ENCODE measurements at places on chromosomes 5 and 9.

GRCh38 chr9:99398241-99398640 lies 176.2 kb downstream of the SEC61B start:
- DNase-seq: no peak

DNA sequence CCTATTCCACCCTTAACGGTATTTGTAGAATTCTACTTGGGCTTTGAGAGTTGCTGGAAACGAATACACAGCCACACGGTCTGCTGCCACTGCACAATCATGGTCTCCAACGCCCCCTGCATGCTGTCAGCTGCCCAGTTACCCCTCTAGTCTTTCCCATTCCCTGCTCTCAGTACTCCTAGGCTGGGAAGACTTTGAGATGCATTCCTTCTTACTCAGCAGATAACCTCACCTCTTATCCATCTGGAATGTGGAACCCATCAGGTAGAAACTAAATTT lies 92.8 kb downstream of the ANKH start:
- no peak for DNase-seq

GRCh38 chr9:130879863-130880411 lies 16.7 kb downstream of the QRFP start:
- DNase-seq: no peak

GRCh38 chr9:94005272-94005901 lies 50.2 kb upstream of the BARX1 start:
- no peak for DNase-seq

- DNase-seq: peak; percentile 47
Observed at GRCh38 chr5:45696206-45696836, at the start of gene HCN1. Gene HCN1 (minus strand): TSS chr5:45696380.

- no peak for DNase-seq
Observed at GRCh38 chr5:192970-193831, 1.9 kb downstream of the LRRC14B start.

DNA sequence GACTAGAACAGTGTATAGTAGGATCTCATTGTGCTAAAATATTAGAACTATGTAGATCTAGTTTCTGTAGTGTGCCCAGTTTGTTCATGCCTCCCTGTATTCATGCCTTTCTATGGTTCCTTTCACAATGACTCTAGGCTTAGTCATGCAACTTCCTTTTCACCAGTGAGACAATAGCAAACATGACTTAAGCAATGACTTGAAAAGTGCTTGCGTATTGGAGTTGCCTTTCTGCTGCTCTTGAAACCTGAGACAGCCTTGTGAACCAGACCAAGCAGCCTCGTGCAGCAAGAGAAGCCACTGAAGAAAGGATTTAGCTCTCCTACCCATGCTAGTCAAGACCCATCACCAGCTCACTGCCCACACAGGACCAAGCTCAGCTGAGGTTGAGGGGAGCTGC lies 294.5 kb upstream of the TAS2R1 start:
- DNase-seq: no peak

GRCh38 chr5:59021837-59022514 lies 439.1 kb downstream of the RAB3C start:
- DNase-seq: no peak

DNA sequence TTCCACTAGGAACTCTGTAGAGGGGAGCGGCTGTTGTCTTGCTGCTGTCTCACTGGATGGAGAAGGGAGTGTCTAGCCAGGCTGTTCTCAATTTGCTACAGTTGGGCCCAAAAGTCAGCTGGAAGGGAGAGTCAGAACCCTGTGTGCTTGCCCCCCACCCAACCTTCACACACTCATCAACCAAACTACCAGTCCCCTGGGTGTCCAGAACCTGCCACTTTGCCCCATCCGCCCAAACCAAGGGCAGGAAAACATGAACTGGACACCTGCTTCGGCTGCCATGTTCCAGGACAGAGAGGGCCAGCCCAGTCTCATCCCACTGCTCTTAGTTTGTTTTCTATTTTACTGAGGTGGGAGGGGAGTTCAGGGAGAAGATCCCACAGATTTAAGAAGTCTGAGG lies 82.1 kb downstream of the S1PR3 start:
- DNase-seq: no peak

DNA sequence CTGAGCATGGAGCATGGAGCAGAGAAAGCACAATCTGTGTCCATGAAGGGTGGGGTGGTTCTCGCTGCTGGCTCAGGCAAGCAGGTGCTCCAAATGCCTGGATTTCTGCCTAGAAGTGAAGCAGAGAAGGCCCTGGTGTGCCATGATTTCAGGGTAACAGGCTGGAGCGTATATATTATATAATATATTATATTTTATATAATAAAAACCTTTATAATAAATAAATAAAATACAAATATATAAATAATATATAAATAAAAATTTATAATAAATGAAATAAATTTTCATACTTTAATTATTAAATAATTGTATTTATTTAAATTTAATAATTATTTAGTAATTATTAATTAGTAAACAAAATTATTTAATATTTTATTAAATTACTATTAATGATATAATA lies 707.4 kb upstream of the COX7C start:
- DNase-seq: no peak

- no peak for DNase-seq
Observed at GRCh38 chr5:51181208-51181894, 201.9 kb upstream of the ISL1 start.

DNA sequence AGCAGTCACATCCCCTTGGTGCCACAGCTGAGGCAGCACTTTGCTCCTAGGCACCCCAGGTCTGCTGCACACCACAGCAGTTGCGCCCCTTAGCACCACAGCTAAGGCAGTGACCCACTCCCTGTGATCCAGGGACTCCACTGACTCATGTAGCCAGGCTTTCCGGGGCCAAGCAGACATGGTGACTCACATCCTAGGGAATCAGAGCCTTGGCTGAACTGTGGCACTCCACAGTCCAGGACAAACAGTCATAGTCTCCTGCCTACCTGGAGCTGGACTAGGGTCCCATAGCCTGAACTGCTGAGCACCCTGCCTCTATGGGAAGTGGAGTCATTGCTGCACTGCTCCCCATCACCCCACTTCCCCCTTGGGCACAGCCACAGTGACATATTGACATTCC lies 338.7 kb downstream of the NPR3 start:
- DNase-seq: no peak

DNA sequence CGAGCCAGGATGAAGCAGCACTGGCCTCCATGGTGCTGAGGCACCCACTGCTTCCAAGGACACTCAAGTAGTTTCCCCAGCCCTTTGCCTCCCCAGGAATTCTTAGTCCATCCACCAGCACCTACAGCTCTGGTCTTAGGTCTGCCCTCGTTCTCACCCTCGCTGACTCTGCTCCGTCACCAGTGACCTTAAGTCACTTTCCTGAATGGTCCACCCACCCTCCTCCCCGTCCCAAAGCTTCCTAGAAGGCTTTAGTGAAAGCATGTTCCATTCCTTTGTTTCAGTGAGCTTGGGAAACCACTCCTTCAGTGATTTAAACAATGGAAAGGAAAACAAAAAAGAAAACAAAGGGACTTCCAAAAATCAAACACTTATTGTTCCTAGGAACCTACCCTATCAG lies 54.6 kb upstream of the MAP3K1 start:
- DNase-seq: no peak

- no peak for DNase-seq
Observed at GRCh38 chr5:175738126-175738525, 80.3 kb downstream of the HRH2 start.

DNA sequence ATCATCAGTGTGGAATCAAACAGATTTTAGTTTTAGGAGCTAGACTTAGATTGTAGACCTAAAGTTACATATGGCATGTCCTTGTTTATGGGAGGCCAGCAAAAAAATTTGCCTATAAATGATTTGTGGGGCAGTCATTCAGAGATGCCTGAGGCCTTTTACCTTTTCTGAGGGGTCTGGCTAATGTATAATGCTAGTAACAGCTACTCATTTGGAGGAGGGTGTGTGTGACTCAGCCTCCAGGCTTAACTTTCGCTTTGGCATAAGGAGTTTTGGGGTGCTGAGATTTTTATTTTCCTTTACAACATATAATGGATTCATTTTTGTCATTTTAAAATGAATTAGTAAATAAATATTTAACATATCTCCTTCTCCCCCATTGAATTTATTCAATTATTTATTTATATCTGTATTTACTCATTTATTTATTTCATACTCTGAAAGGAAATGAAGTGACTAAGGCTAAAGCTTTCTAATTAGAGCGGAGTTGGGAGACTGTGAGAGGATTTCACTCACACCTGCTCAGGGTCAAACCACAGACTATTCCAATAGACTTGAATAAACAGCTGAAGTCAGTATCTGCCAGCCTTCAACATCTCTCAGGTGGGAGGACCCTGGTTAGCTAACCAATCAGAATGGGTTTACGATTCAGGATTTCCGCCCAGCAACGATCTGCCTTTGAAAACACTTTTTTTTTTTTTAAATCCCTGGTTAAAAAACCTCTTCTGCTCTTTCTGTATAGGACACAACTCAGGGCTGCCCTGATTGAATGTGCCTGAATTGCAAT lies 487.5 kb upstream of the SGCD start:
- no peak for DNase-seq

- no peak for DNase-seq
Observed at GRCh38 chr5:55160493-55161209, 680 bp downstream of the GPX8 start.

GRCh38 chr9:974031-974995 lies 2.1 kb upstream of the DMRT3 start:
- DNase-seq: no peak

DNA sequence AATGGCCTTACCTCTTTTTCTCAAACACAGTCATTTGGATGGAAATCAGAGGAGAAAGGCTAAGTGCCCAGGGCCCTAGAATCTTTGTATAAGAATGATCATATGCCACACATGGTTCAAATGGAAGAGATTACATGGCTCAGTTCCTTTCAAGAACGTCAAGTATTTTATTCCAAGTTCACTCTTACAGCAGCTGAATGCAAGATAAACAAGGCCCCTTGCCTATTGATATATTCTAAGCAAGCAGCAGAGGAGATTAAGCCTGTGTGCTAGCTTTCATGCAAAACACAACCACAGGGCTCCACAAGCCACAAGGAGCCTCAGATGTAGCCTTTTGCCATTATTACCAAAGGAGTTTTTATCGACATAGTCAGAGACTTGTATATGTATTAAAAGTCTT lies 55.3 kb upstream of the SLCO6A1 start:
- DNase-seq: no peak

DNA sequence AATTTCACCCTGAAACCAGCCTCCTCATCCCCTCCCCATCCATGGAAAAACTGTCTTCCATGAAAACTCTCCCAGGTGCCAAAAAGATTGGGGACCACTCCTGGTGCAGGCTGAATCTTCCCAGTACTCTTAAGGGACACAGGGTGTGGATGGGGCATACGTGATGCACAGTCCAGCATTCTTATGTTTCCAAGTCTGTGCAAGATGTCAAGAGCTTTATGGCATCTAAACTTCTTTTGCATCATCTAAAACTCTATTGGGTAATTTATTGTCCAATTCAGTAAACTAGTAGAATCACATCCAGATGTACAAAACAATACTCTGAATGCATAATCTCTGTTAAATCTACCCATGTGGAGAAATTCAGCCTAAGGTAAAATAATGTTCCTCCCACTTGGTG lies 9.3 kb upstream of the FGD3 start:
- no peak for DNase-seq

DNA sequence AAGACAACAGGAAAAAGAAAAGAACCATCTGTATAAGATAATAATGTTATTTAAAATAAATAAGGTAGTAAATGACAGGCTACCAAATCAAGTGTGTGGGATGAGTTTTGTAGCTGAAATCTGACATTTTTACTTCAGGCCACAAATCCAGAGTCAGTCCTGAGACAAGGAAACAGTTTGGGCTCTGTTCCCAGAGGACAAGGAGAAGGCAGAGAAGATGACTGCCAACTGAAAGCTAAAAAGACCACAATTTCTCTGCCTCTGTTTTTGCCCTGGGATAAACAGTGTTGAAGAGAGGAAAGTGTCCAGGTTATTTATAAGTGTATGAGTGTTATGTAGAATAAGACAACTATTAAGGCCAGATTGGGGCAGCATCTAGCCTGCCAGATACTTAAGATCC lies 180.5 kb downstream of the NFIB start:
- DNase-seq: no peak

DNA sequence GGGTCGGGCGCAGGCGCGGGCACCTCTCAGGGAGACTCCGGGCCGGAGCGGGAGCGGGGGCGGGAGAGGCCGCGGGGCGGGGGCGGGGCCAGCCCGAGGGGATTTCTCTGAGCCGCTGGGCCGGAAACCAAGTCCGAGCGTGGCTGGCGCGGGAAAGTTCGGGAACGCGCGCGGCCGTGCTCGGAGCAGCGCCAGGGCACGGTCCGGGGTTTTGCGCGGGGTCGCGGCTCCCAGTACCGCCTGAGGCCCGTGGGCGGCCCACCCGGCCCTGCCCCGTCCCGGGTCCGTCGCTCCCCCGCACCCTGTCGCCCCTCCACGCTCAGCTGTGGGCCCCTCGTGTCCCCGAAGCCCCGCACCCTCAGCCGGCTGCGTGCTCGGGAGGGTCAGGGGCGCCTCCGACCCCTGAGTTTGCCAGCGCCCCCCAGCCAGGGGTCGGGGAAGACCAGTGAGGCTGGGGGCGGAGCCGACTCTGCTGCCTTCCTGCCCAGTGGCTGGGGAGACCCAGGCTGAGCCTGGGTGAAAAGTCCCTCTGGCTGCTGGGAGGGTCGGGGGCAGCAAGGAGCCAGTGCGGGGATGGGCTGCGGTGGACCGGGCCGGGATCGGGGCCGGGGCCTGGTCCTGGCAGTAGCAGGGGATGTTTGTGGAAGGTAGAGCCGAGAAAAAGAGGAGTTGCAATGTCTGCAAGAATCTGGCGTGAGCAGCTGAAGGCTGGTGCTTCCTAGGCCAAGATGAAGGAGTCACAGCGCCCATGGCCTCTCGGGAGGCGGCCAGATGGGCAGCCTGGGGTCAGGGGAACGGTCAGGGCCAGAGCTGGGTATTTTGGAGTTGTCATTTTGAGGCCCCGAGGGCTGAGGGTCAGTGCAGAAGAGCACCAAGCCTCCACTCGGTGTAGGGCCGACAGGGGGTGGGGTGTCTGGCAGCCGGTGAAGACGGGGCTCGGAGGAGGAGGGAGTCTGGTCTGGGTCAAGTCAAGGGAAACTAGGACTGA lies 588 bp downstream of the TRAF2 start:
- peak; percentile 47 for DNase-seq

GRCh38 chr9:125634040-125634717 lies 72.8 kb downstream of the MAPKAP1 start:
- DNase-seq: no peak

DNA sequence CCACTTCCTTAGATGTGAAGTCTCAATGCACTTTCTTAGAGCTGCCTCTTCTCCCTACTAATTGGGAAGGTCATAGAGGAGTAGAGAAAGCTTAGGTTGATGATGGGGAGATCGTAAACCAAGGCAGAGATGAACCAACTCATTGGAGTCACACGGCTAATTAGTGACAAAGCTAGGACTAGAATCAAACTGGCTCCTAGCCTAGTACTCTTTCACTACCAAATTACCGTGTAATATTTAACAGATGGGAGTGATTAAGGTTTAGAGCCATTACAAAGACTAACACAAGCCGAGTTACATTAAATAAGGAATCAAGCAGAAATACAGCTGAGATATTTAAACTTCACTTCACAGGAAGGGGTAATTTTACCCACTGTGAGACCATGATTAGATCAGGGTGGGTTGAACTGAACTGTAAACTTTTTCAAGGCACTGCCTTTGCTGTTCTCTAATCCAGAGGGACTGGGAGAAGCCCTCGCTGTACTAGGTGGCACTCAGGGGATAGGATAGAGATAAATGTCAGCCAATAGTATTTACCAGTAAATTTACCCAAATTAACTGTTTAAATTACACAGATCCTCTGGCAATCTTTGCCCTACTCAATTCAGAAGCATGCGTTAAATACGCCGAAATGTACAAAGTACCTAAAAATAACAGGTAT lies 166.4 kb upstream of the PIK3R1 start:
- no peak for DNase-seq

- no peak for DNase-seq
Observed at GRCh38 chr5:181243018-181243563, 615 bp downstream of the RACK1 start.
